Amygdala (tissue), 56 donors: ENCODE measurements at places on chromosomes 5 and 9.

DNA sequence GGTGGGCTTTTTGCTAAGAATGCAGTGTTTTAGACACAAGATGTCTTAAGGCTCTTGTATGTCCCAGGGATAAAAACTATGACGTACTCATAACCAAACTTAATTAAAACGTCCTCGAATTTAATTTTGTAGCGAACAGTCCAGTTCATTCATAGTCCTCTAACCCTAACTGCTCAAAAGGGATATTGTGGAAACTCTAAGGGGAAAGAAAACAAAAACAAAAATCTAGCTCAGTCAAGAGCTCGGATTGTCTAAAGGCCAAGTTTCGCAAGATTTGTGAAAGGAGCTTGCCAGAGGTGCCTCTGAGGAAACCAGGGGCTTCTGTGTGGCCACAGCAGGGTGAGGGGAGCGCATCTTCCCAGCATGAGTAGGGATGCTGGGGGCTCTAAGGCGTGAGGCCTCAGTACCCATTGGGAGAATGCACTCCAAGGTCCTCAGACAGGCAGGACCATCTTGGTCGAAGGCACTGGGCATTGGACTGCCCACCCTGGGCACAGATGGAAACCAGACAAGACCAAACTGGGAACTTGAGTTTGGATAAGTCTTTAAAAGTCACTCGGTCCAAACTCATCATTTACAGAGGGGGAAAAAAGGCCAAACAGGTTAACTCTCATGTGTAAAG lies 71.8 kb downstream of the PRRT1B start:
- no peak for DNase-seq

GRCh38 chr9:133056533-133056932 lies 5.2 kb upstream of the CEL start:
- DNase-seq, result no peak

DNA sequence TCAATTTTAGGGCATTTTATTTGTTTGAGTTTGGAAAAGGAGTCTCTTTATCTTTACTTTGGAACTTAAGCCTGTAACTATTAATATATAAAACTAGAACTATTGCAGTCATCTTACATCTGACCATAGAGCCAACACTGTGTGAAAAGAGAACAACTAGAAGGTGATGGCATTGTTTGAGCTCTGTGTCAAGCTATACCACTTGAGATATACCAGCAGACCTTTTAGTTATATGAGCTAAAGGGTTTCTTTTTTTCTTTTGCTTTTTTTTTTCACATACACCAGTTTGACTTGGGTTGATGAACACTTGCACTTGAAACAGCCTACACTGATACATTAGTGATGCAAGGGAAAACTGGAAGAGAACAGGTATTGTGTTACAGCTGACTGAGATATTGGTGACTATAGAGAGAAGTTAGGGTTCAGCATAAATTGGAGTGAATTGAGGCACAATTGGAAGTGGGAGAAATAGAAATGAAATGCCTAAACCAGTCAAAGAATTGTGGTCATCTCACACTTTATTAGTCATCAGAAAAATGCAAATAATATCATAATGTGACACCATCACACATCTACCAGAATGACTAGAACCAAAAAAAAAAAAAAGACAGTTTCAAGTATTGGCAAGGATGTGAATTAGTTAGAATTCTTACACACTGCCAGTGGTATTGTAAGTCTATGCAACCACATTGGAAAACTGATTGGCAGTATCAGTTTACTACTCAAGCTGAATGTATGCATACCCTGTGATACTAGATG lies 60.9 kb downstream of the ADRB2 start:
- no peak for DNase-seq

DNA sequence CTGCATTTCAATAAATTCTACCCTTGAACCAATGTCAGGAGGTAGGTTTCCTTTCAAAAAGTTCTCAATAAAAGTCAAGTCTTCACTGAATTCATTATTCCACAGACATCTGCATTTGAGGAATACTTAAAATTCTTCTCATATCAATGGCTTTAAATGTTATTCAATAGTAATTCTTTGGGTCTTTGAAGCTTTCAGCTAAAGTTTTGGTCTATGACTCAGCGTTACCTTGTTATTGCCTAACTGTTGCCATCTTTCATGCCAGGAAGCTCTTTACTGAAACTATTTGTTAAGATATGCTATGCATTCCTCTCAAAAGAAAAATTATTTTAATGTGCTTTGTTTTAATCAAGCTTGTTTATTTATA lies 170.5 kb downstream of the NNT start:
- no peak for DNase-seq

- no peak for DNase-seq
Measured at GRCh38 chr9:27499451-27499850, 24.6 kb upstream of the IFNK start.

DNA sequence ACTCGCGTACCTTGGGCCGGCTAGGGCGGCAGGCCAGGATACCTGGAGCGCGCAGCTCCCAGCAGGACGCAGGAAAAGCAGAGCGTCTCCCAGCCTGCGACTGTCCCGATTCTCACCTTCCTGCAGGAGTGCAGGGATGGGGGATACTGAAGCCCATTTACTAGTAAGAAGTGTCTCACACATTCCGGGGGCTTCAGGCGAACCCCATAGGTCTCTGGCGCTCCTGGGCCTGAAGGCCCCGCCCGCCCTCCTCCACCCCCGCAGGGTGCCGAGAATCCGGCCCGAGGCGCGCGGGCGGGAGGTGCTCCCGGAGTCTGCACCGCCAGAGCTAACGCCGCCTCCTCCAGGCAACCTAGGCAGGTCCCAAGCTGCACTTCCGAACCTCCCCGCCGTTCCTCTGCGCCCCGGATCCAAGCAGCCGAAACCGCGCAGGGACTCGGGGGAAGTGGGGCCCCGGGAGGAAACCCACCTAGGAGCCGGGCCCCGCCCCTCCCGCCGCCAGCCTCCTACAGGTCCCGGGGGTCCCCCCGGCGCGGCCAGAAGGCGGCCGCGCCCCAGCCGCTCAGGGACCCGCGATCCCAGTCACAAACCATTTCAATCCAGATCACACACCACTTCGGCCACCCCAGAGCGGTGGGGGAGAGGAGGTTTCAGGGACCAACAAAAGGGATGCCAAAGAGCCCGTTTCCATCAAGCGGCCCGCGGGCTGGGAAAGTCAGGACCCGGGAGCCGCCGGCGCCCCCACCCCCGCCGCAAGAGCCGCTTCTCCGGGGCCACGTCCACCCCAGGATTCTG lies 1.2 kb downstream of the ROR2 start:
- DNase-seq, result no peak

GRCh38 chr5:44387406-44387805 lies 1.8 kb downstream of the FGF10 start:
- DNase-seq, result no peak

- DNase-seq, result no peak
Measured at GRCh38 chr5:54263447-54263846, 46.9 kb downstream of the ARL15 start.

- no peak for DNase-seq
Measured at GRCh38 chr9:114889802-114890224, 40.6 kb downstream of the TNFSF8 start.

- DNase-seq, result no peak
Measured at GRCh38 chr5:142542906-142543305, 143.0 kb downstream of the FGF1 start.

DNA sequence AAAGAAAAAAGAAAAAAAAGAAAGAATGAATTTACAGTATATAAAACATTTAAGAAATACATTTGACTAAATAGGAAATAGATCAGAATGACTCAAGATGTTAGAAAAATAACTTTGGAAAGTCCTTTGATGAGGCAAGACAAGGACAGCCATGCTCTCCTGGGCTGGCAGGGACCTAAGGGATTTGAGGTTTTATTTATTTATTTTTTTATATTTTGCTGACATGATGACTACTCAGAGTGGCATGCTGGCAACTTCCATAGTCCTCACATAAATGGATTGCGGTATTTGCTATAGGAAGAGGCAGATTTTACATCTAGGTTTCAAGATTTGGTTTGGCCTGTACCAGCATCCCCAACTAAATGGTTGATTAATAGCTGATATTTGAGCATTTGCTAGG lies 17.7 kb downstream of the SLC28A3 start:
- DNase-seq, result no peak

DNA sequence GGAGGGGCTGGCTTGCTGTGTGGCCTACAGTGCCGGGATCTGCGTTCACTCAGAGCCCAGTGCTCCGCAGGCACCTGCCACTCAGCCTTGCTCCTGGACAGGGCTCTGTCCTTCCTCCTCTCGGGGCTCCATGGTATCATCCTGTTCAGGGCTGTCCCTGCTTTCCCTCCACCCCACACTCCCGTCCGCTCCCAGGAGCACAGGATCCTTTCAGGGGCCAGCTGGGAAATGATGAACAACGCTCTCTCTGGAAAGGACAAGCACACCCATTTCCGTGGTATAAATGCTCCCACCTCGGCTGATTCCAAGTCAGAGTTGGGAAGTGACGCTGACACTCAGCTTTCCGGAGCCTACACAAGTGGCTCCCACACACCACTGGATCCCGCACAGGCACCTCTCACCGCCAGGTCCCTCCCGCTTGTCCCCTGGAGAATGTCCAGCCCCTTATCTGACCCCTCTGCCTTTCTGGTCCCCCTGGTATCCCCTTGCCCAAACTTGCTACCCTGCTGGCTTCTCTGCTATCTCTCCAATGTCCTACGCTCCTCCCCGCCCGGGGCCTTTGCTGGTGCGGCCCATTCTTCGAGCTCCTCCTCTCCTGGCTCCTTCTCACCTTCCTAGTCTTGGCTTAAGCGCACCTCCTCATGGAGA lies 21.3 kb downstream of the HMCN2 start:
- DNase-seq, result no peak

DNA sequence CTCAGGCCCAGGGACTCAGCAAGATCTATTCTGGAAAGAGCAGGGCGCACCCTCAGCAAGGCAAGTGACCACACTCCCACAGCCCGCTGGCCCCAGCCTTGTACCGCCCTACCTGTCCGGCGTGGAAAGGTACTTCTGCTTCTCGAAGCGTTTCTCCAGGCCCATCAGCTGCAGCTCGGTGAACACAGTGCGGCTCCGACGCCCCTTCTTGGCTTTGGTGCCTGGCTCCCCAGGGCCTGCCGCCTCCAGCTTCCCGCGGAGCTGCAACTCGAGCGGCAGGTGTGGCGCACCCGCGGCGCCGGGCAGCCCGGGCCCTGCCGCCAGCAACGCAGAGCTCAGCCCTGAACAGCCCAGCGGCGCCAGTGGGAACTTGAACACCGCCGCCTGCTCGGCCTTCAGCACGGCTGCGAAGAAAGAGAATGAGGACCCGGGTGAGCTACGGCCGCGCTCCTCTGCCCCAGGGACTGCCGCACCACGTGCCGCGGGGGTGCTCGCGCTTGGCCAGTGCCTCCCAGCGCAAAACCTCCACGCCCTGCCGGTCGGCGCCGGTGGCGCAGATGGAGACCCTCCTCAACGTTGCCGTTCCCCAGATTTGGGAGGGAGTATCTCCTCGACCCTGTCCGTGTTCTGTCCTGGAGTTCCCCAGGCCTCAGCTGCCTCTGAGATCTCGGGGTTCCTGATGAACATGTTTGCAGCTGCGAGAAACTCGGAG lies 2.2 kb downstream of the BARX1 start:
- DNase-seq, result no peak

- no peak for DNase-seq
Measured at GRCh38 chr9:99044827-99045226, 60.1 kb upstream of the TGFBR1 start.
